ENCODE measurements at places on chromosomes 5 and 9. TPM values are rescaled to one million over a fixed set of nuclear protein-coding genes. Genes with fewer than 3 reads are reported as not detected.

RASEF gene
- total RNA-seq = not detected

ISOC1 gene
- total RNA-seq = 27.4 TPM

PCDHAC1 gene
- total RNA-seq = 0.34 TPM

DPYSL3 gene
- total RNA-seq = 48.8 TPM

IFNB1 gene
- not detected for total RNA-seq

FCN2 gene
- not detected for total RNA-seq

DYNC2I2 gene
- total RNA-seq = 27.4 TPM

BNC2 gene
- 19.5 TPM for total RNA-seq

UBE2QL1 gene
- under 0.01 TPM for total RNA-seq

SLCO4C1 gene
- 0.58 TPM for total RNA-seq

CCL28 gene
- total RNA-seq = 3.1 TPM

DNAH5 gene
- 0.77 TPM for total RNA-seq

IL13 gene
- total RNA-seq = not detected

PCA3 gene
- not detected for total RNA-seq

TEX48 gene
- total RNA-seq = not detected

MED22 gene
- total RNA-seq = 14.5 TPM

DRD1 gene
- total RNA-seq = not detected

CCL27 gene
- not detected for total RNA-seq

TMEM252 gene
- total RNA-seq = not detected

DDX4 gene
- not detected for total RNA-seq

PCDHB5 gene
- total RNA-seq = 0.34 TPM

SMIM33 gene
- total RNA-seq = not detected

LPAR1 gene
- 87.1 TPM for total RNA-seq

CNTFR gene
- 9.9 TPM for total RNA-seq

MEF2C gene
- total RNA-seq = 4.1 TPM

FAM221B gene
- not detected for total RNA-seq

ADGRD2 gene
- total RNA-seq = not detected

RNF183 gene
- total RNA-seq = not detected

FOXD1 gene
- 8.9 TPM for total RNA-seq

SLC9A3 gene
- 3.2 TPM for total RNA-seq

LCN9 gene
- total RNA-seq = not detected

RABL6 gene
- 69.3 TPM for total RNA-seq

MYMK gene
- total RNA-seq = not detected

DBH gene
- not detected for total RNA-seq

MATR3 gene
- 141 TPM for total RNA-seq

PCDHA1 gene
- not detected for total RNA-seq

PCDHB16 gene
- under 0.01 TPM for total RNA-seq

TLX3 gene
- not detected for total RNA-seq

PRRX2 gene
- 14.3 TPM for total RNA-seq

SPATA6L gene
- total RNA-seq = 1.0 TPM

Measured in pericardium fibroblast (primary cell).